ENCODE measurements at places on chromosomes 12 and 14.

GRCh38 chr14:99749142-99749541 is 44.1 kb upstream of the EML1 start:
- DNase-seq, result no peak

DNA sequence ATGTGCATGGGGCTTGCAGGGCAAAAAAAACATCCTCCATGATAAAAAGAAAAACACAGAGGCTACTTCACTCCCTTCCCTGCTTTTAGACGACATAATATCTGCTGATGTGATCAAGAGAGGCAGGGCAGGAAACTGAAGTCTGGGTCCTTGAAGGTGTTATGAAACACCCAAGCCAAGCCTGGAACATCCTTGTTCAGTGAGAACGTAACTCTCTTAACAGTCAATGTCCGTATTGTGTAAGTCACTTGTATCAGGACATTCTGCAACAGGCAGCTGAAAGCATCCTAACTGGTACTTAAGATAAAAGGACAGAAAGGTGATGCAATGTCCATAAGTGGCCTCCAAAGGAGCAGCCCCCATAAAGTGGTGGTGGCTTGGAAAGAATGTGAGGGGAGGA is 20.0 kb downstream of the KCNK10 start:
- DNase-seq, result no peak

- no peak for DNase-seq
Measured at GRCh38 chr12:77060883-77061240, 4.5 kb downstream of the E2F7 start.

- no peak for DNase-seq
Measured at GRCh38 chr14:86865934-86866333, 1127.0 kb downstream of the GALC start.

- DNase-seq, result no peak
Measured at GRCh38 chr14:91796617-91797347, 64.9 kb upstream of the CATSPERB start.

- DNase-seq, result no peak
Measured at GRCh38 chr12:62784576-62784975, 150.4 kb downstream of the PPM1H start.

DNA sequence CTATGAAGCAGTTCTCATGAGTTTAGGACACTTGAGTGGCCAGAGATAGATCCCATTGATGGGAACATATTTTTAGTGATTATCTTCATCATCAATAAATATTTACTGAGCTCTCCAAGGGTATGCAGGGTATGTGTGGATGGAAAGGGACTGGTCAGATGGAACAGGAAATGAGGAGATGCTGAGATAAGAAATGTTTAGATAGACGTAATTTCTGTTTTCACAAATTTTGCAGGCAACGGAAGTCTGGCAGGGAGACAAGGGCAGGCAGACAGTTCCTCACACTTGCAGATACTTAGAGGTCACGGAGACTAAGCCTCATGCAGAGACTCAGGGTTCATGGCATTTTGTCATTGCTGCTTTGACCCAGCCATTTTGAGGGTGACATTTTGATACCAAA is 24.3 kb downstream of the BCL2L14 start:
- peak; percentile 42 for DNase-seq

DNA sequence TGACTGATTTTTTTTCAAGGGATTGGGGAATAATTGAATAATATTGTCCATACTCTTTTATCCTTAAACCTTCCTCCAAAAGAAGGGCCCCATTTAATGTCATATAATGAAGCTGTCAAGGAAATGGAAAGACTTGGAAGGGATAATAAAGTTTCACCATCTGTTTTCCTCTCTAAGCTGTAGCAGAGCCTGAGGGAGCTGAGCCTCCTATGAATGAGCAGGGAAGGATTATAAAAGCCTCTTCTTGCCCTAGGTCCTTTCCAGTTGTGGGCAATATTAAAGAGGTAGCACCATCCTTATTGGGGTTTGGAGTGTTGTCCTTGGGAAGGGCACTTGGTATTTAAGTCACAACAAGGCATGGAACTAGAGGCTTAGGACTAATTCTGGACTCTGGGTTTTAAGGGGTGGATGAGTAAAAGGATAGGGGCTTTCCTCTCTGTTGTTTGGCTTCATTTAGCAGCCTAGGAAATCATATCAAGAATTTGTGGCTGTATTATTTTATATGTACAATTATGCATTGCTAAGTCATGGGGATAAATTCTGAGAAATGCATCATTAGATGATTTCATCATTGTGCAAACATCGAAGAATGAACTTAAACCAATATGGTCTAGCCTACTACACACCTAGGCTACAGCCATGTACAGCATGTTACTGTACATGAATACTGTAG is 408.5 kb upstream of the DCN start:
- DNase-seq, result no peak

- no peak for DNase-seq
Measured at GRCh38 chr14:103857256-103857655, 9.9 kb upstream of the PPP1R13B start.

DNA sequence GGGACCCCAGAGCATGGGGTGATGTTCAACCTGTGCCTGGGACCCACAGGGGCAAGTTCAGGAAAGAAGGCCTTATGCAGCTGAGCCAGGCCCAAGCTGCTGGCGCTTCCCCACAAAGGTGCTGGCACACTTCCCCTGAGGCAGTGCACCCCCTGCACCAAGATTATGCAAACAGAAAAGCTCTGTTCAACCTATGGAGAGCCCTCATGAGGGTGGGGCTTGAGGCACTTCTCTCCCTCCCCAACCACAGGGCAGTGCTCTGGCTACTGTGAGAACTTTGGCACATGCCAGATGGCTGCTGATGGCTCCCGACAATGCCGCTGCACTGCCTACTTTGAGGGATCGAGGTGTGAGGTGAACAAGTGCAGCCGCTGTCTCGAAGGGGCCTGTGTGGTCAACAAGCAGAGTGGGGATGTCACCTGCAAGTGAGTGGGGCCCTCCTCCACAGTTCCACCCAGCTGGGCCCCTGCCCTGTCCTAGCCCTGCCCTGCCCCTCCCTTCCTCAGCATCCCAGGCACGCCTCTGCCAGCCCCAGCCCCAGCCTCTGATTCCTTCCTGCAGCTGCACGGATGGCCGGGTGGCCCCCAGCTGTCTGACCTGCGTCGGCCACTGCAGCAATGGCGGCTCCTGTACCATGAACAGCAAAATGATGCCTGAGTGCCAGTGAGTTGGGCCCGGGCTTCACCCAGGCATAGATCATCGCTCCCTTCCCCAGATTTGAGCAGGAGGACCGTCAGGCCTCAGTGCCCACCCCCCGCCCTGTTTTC is 5.5 kb upstream of the NXPH4 start:
- no peak for DNase-seq

DNA sequence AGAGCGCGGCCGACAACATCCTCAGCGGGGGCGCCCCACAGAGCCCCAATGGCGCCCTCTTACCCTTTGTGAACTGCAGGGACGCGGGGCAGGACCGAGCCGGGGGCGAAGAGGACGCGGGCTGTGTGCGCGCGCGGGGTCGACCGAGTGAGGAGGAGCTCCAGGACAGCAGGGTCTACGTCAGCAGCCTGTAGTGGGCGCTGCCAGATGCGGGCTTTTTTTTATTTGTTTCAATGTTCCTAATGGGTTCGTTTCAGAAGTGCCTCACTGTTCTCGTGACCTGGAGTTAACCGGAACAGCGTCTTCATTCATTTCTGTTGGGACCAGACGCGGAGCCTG is 103.8 kb upstream of the FKBP4 start:
- DNase-seq, result no peak

DNA sequence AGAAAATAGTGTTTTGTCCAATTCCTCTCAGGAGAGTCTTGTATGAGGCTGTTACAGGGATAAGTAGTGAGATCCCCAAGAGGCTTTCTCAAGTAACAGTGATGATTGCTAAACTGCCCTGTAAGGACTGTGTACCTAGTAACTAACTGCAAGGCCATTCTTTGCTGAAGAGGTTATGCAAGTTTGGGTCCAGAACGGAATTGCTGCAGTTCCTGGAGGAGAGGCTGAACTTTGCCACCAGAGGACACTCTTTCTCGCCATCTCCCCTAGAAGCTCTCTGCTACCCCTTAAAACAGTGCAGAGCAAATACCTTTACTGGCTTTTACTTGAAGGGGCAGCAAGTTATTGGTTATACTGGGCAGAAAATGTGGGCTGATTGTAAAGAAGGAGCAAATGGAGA is 180.0 kb downstream of the RBM19 start:
- DNase-seq, result no peak

GRCh38 chr12:66189889-66190288 is 875 bp downstream of the IRAK3 start:
- DNase-seq, result no peak

DNA sequence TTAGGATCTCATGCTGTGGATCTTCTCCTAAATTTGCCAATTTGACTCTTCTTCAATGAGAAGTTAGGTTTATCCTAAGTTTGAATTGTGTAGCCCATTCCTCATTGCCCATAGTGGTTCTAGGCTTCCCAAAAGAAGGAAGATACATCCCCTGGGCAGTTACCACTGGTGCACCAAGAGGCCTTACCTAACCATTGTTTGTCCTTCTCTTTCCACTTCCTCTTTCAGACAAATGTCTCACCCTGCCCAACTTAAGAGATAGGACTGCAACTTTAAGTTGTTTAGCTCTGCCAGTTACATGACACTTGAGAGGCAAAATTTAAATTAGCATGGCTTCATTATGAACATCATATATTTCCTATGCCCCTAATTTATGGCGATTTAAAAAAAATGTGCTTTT is 9.4 kb upstream of the KCNH3 start:
- no peak for DNase-seq

- peak; percentile 15 for DNase-seq
Measured at GRCh38 chr14:67514203-67514607, 18.9 kb upstream of the PLEKHH1 start.

- no peak for DNase-seq
Measured at GRCh38 chr14:38544776-38545175, 288.9 kb upstream of the CLEC14A start.

DNA sequence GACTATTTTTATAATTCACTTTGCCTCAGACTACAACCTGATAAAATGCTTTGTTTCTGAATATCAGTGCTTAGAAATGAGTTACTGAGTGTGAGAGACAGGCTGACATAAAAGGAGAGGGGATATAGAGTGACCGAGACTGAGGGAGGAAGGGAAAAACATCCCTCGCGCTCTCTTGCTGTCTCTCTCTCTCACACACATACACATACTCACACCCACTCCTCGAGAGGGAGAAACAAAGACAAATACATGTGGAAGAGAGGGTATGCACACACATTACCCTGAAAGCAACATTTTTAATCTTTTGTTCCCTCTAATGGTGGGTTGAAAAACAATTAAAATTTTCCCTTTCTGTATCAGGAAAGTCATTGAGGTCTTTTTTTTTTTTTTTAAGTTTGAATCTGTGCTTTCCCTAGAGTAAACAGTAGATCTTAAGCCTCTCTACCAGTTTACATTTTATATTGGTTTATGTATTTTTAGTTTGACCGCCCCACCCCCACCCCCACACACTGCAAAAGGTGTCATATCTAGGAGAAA is 45.3 kb downstream of the FRS2 start:
- DNase-seq, result no peak

GRCh38 chr14:70981000-70981952 is 74.0 kb downstream of the PCNX1 start:
- no peak for DNase-seq

GRCh38 chr14:90965765-90966164 is 94.7 kb downstream of the RPS6KA5 start:
- DNase-seq, result no peak

GRCh38 chr12:22653075-22653474 is 28.1 kb downstream of the ETNK1 start:
- DNase-seq, result peak; percentile 7

GRCh38 chr12:100165356-100165755 is 22.7 kb upstream of the BLTP3B start:
- DNase-seq, result no peak

- DNase-seq, result peak; percentile 30
Measured at GRCh38 chr12:110937104-110937641, 16.8 kb upstream of the MYL2 start.

Measured in M059J (cell line).